D341Med (cell line): ENCODE measurements at places on chromosomes 16 and 17.

DNA sequence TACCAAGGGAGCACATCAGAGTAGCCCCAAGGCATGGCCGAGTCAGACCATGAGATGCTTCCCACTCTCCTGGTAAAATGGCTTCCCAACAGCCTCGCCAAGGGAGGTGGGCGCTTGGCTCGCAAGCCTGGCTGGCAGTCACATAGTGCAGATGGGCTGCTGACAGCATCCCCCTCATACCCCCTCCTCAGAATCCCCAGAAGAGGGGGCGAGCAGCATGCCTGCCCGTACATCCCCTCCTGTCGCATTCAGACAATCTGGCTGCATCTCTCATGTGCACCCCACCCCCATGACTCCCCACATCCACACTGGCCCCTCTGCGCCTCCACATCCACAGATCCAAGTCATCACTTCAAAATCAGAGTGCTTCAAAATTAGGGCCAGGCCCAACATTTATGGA lies 54.0 kb upstream of the CES5A start:
- DNase-seq = no peak

DNA sequence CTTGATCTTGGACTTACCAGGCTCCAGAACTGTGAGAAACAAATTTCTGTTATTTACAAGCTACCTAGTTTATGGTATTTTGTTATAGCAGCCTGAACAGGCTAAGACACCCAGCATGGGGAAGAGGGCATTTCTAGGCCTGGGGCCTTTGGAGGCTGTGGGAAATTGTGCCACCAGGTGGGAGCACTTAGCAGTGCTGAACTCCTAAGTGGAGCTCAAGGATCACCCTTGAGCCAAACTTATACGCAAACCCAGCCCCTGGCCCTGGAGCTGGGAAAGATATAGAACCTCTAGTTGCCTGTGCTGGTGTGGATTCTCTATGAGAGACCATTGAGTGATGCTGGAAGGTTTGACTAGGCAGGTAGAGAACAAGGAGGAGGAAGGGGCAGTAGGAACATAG lies 36.1 kb downstream of the MIS12 start:
- DNase-seq = no peak

- DNase-seq = no peak
These were observed 300.2 kb upstream of the IRX5 start for GRCh38 chr16:54630284-54630967.

GRCh38 chr17:19305761-19306159 lies 56.8 kb downstream of the B9D1 start:
- DNase-seq = no peak

GRCh38 chr17:47704116-47704515 lies 10.2 kb downstream of the TBKBP1 start:
- DNase-seq = no peak

DNA sequence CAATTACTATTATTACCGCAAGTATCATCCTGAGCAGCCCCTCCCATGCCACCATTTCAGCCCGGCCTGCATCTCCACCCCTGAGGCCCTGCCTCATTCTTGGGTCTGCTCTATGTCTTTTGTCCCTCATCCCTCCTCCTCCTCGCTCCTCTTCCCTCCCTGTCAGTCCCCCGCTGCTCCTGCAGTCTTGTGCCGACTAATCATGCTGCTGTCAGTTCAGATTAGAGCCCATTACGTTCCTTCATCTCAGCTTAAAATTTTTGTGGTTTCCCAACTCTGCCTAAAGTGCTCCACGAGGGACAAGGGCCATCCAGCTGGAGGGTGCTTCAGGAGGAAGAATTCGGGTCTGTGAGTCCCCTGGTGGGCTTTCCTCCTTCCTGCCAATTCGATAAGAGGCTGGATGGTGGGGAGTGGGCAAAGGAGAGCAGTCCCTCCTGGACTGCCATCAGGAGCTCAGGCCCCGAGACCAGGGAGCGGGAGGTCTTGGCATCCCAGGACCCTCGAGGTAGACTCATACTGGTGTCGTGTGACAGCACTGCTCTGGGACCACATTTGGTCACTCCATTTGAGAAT lies 32.9 kb upstream of the GOSR2 start:
- DNase-seq = no peak

GRCh38 chr16:65406116-65406515 lies 284.3 kb upstream of the CDH11 start:
- DNase-seq = no peak

GRCh38 chr17:34434052-34434451 lies 71.0 kb upstream of the CCL1 start:
- no peak for DNase-seq

DNA sequence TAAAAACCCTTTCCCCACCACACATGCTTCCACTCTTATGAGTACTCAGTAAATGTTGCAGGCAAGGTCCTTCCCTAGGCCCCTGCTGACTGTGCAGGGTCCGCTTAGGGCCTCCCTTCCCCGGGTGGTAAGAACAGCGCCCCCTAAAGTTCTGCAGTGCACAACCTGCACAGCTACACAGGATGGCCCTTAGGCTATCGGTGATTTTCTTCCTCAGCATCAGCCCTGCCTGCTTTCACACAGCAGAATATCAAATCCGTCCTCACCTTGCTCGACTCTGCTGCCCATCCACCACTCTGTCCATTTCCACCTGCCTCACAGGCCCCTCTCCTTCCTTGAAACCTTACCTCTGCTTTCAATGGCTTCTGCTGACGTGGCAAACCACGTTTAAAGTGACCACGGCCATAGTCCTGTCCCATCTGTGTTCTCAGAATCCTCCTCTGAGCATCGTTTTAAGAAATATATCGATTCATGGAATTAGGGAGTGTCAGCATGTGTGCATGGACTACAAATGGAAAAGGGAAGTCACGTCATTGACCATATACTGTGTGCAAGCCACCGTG lies 51.4 kb upstream of the TMEM132E start:
- DNase-seq = no peak

DNA sequence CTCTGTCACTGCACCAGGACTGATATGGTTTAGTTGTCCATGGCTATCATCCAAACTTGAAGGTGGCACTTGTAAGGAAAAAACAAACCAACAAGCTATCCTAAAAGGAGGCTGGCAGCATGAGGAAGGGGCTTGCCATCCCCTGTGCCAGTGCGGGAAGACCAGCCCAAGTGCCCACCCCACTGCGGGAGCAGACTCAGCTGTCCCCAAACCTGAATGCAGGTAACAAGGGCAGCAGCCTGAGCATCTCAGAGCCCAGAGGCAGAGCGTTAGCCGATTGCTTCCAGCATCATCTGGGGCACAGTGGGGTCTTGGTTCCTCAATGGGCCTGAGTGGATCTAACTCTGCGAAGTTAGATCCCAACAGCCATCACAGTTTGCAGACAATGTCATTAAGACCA lies 29.2 kb upstream of the C16orf78 start:
- no peak for DNase-seq

DNA sequence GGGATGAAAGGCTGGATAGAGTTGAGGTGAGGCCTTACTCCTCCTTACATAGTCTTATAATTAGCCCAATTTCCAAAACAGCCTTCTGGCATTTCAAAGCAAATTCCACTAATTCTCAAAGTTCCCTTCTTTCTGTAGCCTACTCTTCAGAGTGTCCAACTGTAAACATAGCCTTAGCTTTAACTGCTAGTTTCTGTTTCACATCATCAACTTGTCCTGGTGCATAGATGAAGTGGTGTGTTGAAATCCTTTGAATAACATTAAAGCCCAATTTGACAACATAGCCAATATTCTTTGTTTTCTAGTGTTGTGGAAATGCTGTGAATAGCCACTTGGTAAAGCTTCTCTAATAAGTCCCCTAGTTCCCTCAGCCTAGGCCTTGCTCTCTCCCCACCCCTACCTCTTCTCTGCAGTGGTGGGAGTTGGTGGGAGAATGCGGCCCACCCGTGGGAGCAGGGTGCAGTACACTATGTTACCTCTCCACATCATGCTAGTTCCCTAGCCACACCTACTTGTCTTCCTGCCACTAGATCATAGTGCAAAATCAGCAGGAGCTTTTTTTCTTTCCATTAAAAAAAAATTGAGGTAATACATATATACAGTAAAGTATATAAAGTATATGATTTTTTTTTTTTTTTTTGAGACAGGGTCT lies 127.0 kb upstream of the HAS3 start:
- DNase-seq = no peak

- DNase-seq = no peak
These were observed 89.1 kb downstream of the NLK start for GRCh38 chr17:28131599-28131998.

DNA sequence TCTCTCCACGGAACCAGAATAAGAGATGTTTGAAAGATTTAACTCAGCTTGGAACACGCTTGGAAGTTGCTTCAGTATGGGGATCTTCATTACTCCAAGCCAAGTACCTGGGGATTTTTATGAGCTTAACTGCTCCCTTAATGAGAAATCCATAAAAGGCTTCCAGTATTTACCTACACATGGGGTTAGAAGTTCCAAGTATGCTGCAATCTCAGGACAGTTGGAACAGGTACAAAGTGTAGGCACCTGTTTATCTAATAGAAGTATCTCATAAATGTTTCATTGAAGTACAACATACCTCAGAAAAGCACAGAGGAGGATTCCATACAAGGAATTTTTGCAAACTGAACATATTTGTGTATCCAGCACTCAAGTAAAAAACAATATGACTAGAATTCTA lies 161.6 kb upstream of the PIRT start:
- no peak for DNase-seq

DNA sequence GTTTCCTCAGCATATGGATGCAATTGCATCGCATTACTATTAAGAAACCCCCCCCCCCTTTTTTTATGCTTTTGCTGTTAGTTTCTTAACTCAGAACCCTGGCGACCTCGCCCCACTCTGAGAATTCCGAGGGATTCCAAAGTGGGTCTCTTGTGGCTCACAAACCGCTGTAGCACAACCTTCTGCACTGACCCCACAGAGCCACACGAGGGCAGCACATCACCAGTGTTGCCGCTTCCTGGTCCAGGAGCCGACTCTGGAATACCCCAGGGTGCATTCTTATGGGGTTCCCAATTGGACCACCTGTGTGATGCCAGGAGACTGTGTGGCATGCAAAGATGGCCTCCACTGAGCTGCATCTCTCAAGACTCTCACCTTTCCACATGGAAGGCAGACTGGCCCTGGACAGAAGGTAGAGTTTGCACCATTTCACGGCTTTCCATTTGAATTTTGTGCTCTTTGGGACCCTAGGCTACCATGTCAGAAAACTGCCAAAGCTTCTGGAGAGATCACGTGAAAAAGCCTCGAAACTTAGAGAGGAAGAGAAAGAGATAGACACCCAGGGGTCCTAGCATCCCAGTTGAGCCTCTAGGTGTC lies 432.7 kb upstream of the ASIC2 start:
- DNase-seq = peak; percentile 85

- no peak for DNase-seq
These were observed 24.1 kb downstream of the PRKCA start for GRCh38 chr17:66326476-66327047.

GRCh38 chr17:80504686-80505413 lies 28.4 kb upstream of the NPTX1 start:
- peak; percentile 65 for DNase-seq

DNA sequence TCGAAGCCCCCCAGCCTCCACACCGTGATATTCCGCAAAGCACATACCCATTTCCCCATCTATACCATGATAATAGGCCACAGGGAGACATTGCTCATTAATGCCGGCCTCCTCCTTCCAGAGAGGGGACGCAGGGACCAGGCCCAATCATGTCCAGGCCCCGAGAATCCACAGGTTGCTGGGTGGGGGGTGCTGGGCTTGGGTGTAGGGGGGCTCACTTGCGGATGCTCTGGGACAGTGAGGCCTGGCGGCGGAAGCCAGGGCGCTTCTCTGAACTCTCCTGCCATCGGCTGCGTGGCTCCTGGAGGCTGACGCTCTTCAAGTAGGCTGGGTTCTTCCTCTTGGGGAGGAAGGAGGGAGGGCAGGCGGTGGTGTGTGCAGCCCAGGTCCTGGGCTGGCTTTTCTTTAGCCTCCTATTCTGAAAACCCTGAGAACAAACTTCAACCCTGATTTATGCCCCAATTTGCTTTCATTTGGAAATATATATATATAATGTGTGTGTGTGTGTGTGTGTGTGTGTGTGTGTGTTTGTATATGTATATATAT lies 12.2 kb downstream of the AANAT start:
- DNase-seq = no peak

GRCh38 chr16:23803591-23804123 lies 32.1 kb upstream of the PRKCB start:
- peak; percentile 72 for DNase-seq

DNA sequence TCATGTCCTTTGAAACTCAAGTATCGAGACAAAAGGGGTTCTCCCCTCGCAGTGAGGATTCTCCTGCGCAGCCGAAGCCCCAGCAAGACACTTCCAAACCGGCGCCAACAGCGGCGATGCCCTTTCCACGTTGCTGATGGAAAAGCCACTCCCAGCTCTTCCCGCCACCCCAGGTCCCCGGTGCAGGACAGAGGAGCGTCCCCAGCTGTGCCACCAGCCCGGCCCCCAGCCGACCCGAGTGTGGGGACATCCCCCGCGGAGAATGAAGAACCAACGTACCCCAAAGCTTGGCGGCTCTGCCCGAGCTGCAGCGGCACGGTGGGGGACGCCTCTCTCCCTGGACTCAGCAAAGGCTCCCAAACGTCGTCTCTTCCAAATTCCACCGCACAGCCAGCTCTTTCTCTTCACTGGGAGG lies 573 bp downstream of the CHST6 start:
- DNase-seq = no peak

DNA sequence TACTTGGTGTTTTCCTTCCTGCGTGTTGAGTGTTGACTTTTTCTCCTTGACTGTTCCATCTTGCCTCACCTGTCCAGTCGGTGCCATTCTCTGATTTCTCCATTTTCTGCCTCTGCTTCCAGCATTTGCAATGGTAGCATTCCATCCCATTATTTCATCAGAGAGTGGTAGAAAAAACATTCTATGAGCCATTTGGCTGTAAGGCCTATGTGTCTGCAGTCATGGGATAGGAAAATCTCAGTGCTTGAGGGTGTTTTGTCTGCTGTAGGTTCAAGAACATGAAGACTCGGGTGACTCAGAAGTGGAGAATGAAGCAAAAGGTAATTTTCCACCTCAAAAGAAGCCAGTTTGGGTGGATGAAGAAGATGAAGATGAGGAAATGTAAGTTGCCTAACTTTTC lies 2.7 kb downstream of the UTP18 start:
- DNase-seq = no peak

DNA sequence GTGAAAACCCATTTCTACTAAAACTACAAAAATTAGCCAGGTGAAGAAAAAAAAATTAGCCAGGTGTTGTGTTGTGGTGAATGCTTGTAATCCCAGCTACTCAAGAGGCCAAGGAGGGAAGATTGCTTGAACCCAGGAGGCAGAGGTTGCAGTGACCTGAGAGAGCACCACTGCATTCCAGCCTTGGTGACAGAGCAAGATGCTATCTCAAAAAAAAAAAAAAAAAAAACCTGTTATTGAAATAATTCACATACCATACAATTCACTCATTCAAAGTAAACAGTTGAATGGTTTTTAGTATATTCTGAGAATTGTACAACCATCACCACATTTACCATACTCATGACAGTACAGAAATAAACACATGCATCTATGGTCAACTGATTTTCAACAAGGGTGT lies 31.0 kb downstream of the ZNRF1 start:
- no peak for DNase-seq

GRCh38 chr16:58699151-58699550 lies 14.6 kb upstream of the SLC38A7 start:
- no peak for DNase-seq

GRCh38 chr17:21535686-21536375 lies 156.5 kb upstream of the KCNJ18 start:
- no peak for DNase-seq

- DNase-seq = peak; percentile 88
These were observed 8.6 kb upstream of the UBE2I start for GRCh38 chr16:1300664-1301476.
